ENCODE measurements at places on chromosomes 1 and 21. TPM values are rescaled to one million over a fixed set of nuclear protein-coding genes. Genes with fewer than 3 reads are reported as not detected.

Gene AIM2
- polyA plus RNA-seq, result 0.34 TPM

Gene ANGPTL3
- not detected for polyA plus RNA-seq

DNA sequence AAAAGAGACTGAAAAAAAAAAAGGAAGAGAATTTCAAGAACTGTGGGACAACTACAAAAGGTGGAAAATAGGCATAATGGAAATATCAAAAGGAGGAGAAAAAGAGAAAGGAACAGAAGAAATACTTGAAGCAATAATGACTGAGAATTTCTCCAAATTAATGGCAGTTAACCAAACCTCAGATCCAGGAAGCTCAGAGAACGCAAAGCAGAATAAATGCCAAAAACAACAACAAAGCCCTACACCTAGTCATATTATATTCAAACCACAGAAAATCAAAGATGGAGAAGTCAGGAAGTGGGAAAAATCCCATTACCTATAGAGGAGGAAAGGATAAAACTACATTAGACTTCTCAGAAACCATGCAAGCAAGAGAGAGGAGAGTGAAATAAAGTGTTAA lies 20.7 kb upstream of the AHCYL1 start:
- peaks cover 8% of the 10 kb centered on the region for H3K36me3 ChIP-seq
- no peak overlapping the region for H3K4me3 ChIP-seq
- peaks cover 12% of the 10 kb centered on the region for H3K27me3 ChIP-seq
- no peak overlapping the region for H3K27ac ChIP-seq
- no peak for DNase-seq

DNA sequence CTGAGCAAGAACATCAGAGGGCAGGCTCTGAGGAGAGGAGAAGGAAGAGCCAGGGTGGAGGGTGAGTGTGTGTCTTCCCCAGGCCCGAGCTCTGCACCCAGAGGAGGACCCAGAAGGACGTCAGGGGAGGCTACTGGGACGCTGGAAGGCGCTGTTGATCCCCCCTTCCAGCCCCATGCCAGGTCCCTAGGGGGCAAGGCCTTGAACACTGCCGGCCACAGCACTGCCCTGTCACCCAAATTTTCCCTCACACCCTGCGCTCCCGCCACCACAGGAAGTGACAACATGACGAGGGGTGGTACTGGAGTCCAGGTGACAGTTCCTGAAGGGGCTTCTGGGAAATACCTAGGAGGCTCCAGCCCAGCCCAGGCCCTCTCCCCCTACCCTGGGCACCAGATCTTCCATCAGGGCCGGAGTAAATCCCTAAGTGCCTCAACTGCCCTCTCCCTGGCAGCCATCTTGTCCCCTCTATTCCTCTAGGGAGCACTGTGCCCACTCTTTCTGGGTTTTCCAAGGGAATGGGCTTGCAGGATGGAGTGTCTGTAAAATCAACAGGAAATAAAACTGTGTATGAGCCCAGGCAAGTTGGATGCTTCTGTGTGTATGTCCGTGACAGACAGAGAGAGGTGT lies 17.1 kb downstream of the BCAN start:
- peaks cover 19% of the 10 kb centered on the region for H3K27me3 ChIP-seq
- peak overlapping the region; percentile 70 for H3K4me3 ChIP-seq
- peaks cover 60% of the 10 kb centered on the region for H3K4me1 ChIP-seq
- H3K36me3 ChIP-seq, result no peaks in the 10 kb centered on the region
- peak overlapping the region; percentile 61 for H3K27ac ChIP-seq

Gene DISC1
- 1.3 TPM for polyA plus RNA-seq

Gene ERG
- polyA plus RNA-seq, result not detected

Gene OR2M3
- not detected for polyA plus RNA-seq

DNA sequence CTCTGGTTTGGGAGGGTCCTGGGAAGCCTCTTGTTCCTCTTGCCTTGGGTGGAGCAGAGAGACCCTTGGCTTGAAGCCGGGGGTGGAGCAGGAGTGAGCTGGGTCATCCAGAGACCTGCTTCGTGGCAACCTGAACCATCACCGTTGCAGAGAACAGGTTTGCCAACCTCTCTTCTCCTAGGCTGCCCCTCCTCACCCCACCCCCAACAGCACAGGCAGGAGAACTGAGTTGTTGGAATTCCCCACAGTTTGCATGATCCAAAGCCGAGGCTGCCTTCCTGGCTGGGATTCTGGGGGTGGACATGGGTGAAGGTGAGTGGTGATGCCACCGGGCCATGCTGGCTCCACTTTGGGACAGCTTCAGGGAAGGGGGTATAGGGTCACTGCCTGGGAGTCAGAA lies 2.2 kb downstream of the WNT4 start:
- DNase-seq, result no peak
- H3K4me1 ChIP-seq, result peaks cover 10% of the 10 kb centered on the region
- no peaks in the 10 kb centered on the region for H3K36me3 ChIP-seq
- no peak overlapping the region for H3K27ac ChIP-seq
- H3K27me3 ChIP-seq, result peaks cover 17% of the 10 kb centered on the region

DNA sequence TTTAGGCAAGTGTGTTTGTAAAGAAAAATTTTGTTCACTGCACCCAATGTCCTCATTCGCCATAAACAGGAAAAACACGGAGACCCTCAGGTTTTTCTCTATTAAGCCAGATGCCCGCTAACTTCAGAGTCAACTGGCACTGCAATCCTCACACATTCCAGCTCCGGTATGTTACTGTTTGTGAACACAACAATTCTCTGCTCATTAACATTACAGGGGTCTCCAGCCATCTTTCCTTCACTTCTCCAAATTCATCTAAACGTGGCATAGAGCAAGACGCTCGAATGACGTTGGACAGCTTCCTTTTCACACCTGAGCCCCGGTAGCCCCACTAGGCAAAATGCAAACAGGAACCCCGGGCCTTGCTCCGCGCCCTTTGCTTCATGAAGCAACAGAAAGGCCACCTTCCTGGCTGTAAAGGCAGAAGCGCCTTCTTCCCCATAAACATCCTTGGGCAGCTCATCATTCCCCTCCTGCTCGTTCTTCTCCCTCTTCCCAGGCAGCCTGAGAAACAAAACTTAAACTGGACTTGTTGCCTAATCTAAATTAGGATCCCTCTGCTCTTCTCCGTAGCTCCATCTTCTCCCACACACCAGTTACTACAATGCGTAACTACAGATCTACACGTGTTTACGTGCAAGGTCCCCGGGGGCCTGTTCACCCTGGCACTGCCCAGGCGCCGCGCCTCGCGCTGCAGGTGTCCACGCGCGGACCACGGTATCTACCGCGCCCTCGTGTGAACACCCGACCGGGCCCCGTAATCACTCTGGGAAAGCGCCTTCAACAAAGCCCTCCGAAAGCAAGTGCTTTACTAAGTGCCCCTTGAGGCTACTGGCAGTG lies 1.2 kb downstream of the LBR start:
- H3K27ac ChIP-seq, result peak overlapping the region; percentile 77
- DNase-seq, result peak; percentile 24
- H3K4me3 ChIP-seq, result peak overlapping the region; percentile 98
- peaks cover 12% of the 10 kb centered on the region for H3K27me3 ChIP-seq
- peaks cover 64% of the 10 kb centered on the region for H3K4me1 ChIP-seq

GRCh38 chr1:183093786-183094298 lies 70.6 kb downstream of the LAMC1 start:
- no peak overlapping the region for H3K27ac ChIP-seq
- no peak overlapping the region for H3K4me3 ChIP-seq
- no peaks in the 10 kb centered on the region for H3K4me1 ChIP-seq
- H3K36me3 ChIP-seq, result no peaks in the 10 kb centered on the region
- no peaks in the 10 kb centered on the region for H3K27me3 ChIP-seq

- H3K36me3 ChIP-seq, result no peaks in the 10 kb centered on the region
- no peak for DNase-seq
- peaks cover 6% of the 10 kb centered on the region for H3K27me3 ChIP-seq
- H3K27ac ChIP-seq, result no peak overlapping the region
Observed at GRCh38 chr1:181139631-181140061, 51.1 kb downstream of the IER5 start.

GRCh38 chr1:245225322-245226202 lies 70.8 kb downstream of the KIF26B start:
- H3K27me3 ChIP-seq, result no peaks in the 10 kb centered on the region
- no peaks in the 10 kb centered on the region for H3K4me1 ChIP-seq
- H3K36me3 ChIP-seq, result no peaks in the 10 kb centered on the region
- no peak for DNase-seq

Gene GAS5
- 153 TPM for polyA plus RNA-seq

Gene ADORA1
- polyA plus RNA-seq, result not detected
